ENCODE measurements at places on chromosomes 16 and 17.

DNA sequence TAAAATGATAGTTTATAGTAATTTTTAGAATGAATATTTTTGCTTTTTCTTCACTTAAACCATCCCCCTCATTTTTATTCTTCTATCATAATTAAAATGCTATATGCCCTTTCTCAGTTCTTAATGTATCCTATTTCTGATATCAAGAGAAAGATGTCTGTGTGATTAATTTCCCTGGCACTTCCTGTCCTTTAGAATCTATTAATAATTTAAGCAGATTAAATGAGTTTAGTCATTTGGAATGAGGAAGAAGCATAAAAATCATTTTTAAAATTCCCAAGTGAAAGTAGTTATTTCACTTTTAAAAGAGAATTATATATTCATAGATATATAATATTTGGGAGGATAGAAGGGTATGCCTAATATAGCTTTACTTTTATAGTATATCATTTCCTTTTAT, 27.8 kb upstream of the CDR2 start:
- DNase-seq = no peak

DNA sequence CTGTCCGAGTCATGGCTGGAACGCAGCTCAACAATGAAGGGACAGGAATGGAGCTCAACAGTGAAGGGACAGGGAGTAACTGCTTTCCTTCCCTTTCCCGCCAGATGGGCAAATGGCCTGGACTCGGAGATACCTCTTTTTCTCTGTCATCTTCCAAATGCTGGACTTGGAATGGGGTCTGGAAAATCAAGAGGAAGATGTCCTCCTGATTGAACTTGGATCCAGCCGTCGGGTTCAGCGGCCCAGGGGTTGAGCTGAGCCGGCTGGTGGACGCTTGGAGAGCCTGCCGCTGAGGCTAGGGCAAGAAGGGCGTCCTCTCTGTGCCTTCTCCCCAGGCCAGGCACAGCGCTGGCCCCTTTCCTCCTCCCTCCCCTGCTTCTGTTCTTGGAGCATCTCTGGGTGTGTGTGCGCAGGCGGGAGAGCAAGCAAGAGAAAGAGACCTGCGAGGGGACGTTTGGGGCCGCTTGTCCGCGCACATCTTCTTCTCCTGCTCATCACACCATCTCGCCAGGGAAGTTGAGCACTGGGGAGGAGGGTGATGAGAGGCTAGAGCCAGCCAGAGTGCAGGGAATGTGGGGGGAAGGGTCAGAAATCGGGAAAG, 6.6 kb downstream of the NEUROD2 start:
- DNase-seq = no peak

GRCh38 chr16:68444056-68444657, 4.2 kb downstream of the SMPD3 start:
- peak; percentile 11 for DNase-seq

- DNase-seq = no peak
Observed at GRCh38 chr17:75535871-75536270, 10.4 kb downstream of the LLGL2 start.

DNA sequence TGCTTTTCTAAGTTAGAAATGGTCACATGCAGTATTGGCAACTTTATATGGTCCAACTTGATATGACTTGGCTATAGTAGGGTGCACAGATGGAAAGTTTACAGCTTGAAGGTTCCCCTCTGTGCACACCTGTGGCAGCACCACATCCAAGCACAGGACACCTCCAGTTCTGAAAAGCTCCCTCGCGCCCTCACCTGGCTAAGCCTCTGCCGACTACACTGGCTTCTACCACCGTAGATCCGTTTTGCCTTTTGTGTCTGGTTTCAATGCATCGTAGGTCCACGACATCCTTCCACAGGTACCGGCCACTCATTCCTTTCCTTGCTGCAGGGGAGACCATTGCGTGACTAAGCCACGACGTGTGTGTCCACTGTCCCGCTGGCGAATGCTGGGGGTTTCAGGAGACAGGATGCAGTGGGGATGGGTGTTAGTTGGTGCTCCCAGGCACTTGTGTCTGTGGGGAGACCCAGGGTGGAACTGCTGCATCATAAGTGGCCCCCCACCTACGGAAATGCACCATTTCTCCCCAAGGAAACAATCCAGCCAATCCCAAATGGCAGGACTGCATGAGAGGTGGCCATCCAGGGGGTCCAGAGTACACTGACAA, 4.9 kb upstream of the RASD1 start:
- DNase-seq = no peak

GRCh38 chr16:68658341-68658973, 13.3 kb downstream of the CDH3 start:
- DNase-seq = peak; percentile 41

- no peak for DNase-seq
Observed at GRCh38 chr16:57585051-57585687, 42.7 kb downstream of the ADGRG5 start.

All from SK-MEL-5 (cell line).